ENCODE measurements at places on chromosomes 13 and 19. TPM values are rescaled to one million over a fixed set of nuclear protein-coding genes. Genes with fewer than 3 reads are reported as not detected.

DNA sequence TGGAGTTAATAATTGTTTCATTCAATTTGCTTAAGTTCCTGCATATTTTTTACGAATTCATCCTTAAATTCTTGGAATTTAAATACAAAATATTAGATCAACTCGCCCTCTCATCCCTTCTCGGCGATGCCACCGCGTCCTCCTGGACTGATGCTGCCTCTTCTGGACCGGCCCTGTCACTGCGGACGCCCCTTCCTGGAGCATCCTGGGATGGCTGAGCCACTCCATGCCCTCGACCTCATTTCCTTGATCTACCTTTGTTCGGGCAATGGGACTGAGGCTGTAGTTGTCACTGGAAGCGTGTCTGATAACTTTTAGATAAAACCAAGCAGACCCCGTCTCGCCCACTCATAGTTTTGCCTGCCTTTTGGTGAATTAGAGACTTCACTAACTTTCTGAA, 283.7 kb downstream of the TEX29 start:
- no peak for DNase-seq

GRCh38 chr19:48915757-48916156, 15.6 kb downstream of the NUCB1 start:
- DNase-seq, result no peak

DNA sequence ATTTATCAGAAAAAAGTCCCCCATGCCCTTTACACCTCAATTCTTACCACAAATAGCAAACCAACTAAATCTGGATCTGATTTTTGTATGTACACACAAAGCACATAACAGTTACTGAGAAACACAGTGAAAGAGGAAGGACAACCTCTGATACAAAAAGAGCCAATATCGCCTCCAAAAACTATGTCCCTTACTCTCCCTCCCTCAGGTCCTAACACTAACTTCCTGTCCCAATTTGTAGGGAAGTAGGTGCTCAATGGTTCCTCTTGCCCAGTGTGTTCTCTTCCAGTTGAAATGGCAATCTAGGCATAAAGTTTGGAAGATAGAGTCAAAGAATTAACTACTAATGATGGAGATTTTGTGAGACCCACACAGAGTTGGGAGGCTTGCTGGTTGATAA, 15.8 kb upstream of the FPR3 start:
- no peak for DNase-seq

The NCR1 gene
- not detected for total RNA-seq

The PRKACA gene
- total RNA-seq, result 115 TPM
